ENCODE measurements at places on chromosomes 6 and 20.

DNA sequence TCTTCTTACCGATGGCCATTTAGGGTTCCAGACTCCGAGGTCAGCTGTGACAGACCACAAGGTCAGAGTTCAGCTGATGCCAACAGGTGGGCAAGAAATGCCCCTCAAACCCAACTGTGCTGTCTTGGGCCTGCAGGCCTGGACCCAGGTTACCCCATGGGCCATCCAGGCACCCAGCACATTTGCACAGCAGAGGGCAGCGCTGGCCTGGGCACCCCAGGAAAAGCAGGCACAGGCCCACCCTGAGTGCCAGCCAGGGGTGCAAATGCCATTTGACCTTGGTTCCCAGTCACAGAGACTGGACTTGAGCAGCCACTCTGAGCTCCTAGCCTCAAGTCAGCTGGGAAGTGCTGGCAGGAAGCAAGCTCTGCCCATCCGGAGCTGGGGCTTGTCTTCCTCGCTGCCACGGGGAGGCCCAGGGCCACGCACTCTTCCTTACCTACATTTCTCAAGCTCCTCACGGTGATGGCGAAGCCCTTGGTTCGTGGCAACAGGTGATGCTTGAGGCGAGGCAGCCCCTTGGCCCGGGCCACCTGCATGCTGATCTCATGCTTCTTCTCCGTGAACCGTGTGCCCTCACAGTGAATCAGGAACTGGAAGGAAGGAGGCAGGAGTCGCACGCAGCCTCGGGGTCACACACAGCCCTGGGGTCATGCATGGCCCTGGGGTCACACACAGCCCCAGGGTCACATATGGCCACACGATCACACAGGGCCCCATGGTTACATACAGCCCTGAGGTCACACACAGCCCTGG is 120.8 kb downstream of the AGPAT4 start:
- no peak for DNase-seq

- DNase-seq, result no peak
Measured at GRCh38 chr6:9136141-9136822, 700.9 kb upstream of the SLC35B3 start.

GRCh38 chr20:15814360-15814759 is 758.9 kb downstream of the KIF16B start:
- DNase-seq, result no peak

DNA sequence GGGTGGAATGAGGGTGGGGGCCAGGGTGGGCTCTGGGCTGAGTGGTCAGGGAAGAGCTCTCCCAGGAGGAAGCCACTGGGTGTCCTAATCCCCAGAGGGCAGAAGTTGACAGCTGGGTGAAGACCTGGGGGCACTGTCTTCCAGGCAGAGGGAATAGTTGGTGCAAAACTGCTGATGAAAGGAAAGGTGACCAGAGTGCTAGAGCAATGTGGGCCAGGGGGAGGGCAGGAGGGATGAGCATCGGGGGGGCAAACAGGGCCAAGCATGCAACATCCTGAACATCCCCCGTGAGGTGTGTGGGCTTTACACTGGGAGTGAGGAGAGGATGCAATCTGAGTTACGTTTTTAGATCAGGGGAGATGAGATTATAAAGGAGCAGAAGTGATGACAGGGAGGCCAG is 97.8 kb downstream of the NOL4L start:
- no peak for DNase-seq

DNA sequence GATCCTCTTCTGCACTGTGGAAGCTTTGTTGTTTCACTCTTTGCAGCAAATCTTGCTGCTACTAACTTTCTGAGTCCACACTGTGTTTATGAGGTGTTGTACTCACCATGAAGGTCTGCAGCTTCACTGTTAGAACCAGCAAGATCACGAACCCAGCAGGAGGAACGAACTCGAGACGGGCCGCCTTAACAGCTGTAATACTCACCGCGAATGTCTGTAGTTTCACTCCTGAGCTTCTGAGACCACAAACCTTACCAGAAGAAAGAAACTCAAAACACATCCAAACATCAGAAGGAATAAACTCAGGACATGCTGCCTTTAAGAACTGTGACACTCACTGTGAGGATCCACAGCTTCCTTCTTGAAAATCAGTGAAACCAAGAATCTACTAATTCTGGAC is 48.1 kb upstream of the MBOAT1 start:
- no peak for DNase-seq

- no peak for DNase-seq
Measured at GRCh38 chr6:53203483-53203882, 54.8 kb upstream of the GCM1 start.

- DNase-seq, result no peak
Measured at GRCh38 chr6:148104131-148104530, 238.5 kb upstream of the SASH1 start.

- DNase-seq, result peak; percentile 20
Measured at GRCh38 chr20:48739395-48740291, 88.2 kb downstream of the PREX1 start.

DNA sequence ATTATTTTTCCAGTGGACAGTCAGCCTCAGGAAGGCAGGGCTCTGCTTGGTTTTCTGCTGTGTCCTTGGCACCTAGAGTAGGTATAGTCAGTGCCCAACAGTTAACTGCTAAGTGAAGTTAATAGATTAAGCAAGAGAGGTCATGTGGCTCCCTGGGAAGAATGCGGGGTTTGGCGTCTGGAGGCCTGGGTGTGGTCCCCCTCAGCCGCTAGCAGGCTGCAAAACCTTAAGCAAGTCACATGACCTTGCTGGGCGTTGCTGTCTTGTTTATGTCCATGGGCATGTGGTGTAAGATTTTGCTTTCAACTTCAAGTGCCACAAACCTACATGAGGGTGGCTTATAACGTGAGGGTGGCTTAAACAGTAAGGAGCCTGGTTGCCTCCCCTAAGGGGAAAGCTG is 75.5 kb upstream of the SCP2D1 start:
- DNase-seq, result no peak

GRCh38 chr6:40387871-40388264 is 199.3 kb downstream of the LRFN2 start:
- DNase-seq, result no peak

GRCh38 chr20:24132246-24132645 is 143.7 kb upstream of the GGTLC1 start:
- no peak for DNase-seq

DNA sequence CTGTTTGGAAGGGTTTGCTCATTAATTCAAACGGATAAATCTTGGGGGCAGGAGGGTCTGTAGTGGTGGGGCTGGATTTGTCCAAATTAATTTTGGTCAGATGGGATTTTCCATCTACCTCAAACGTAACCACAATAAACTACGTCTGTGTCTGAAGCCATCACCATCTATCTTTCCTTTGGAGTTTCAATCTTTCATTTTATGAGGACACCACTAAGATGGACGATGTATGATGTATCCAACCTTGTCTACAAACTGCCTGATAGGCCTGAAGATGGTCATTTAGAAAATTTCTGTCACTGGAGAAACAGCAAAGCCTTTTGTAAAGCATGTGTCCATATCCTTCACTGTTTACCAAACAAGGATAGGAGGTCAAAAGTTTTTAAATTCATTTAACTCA is 138.6 kb upstream of the MARCKS start:
- no peak for DNase-seq

- DNase-seq, result no peak
Measured at GRCh38 chr6:31792761-31793171, 2.8 kb downstream of the VARS1 start.

- DNase-seq, result no peak
Measured at GRCh38 chr20:53866794-53867740, 203.3 kb downstream of the BCAS1 start.

DNA sequence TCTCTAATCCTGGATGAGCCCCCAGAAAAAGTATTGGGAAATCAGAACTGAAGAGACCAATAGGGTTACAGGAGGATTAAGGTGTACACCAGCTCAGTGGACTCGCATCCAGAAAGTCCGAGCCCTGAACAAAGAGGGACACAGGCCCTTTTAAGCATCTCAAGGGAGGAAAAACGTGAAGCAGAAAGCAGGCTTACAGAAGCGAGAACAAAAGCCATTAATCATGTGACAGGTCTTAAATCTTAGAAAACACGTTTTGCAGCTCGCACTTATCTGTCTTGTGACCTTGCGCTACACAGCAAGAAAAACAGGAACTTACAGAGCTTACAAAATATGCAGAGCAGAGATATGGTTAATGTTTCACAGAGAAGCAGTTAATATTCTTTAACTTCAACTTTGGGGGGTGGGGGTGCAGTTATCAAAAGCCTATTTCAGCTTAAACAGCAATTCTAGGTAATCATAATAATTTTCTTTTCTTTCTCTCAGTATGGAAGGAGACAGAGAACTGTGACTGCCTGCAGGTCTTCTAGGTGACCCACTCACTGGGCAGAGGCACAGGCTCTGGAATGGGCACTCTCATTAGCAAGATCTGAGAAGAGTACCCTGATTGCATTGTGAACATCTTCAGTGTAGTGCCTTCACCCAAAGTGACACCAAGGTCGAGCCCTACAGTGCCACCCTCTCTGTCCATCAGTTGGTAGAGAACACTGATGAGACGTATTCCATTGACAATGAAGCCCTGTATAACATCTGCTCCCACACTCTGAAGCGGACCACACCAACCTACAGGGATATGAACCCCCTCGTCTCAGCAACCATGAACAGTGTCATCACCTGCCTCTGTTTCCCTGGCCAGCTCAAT is 65.0 kb upstream of the MOCS1 start:
- no peak for DNase-seq

DNA sequence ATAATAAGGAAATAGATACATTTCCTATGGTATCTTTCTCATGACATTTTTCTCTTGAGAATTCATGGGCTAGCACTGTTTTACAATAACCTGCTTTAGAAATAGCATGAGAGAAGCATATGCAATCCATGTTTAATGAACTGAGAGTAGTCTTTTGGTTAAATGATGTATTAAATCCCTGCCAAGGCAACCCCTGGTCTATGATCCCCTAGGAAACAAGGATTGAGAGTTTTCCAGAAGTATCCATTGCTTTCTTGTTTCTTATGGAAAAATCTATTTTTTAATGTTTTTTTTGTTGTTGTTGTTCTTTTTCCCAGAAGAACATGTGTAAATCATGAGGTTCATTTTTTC is 390.5 kb upstream of the HSF2 start:
- no peak for DNase-seq

DNA sequence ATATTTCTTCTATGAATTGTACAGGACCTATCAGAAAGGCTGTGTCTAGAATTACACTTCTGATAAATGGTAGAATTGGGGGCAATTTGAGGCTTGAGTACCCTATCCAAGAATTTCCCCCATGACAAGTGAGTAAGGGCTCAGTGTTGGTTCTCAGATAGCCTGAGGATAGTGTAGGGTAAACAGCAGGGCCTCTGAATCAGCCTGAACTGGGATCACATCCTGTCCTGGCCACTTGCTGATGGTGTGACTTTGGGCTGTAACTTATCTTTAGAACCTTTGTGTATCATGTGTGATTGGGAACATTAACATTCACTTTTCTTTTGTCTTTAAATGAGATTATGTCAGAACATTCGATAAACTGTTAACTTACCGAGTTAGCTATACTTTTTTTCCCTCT is 151.0 kb downstream of the CLIC5 start:
- DNase-seq, result no peak

DNA sequence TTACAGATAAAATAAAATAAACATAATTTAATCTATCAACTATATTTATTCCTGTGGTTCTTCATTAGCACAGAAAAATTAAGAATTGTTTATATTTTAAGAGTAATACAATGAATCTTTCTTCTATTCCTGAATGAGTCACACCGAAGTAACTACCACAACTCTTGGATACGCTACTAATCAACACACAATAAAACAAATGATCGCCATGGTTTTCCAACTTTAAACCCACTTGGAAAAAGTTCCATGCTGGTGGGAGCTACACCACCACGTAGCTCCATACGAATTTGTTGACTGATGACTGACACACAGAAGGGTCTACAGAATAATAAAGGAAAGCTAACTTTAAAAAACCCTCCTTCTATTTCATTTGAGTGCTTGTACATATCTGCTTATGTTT is 135.8 kb upstream of the NEDD9 start:
- DNase-seq, result no peak

DNA sequence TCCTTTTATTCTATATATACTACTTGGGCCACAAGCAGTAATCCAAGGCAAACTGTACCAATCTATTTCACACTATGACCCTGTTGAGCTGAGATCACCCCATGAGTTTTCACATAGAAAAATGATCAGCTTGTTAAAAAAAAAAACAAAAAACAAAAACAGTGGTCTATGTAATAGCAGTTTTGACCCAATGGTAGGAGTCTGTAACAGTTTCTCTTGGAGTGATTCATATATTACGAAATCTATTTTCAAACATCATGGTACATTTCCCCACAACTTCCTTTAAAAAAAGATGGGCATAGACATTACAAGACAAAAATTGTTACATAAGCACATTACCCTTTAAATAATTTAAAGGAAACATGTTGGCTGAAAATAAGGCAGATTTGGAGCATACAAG is 78.1 kb downstream of the PRSS35 start:
- DNase-seq, result no peak

DNA sequence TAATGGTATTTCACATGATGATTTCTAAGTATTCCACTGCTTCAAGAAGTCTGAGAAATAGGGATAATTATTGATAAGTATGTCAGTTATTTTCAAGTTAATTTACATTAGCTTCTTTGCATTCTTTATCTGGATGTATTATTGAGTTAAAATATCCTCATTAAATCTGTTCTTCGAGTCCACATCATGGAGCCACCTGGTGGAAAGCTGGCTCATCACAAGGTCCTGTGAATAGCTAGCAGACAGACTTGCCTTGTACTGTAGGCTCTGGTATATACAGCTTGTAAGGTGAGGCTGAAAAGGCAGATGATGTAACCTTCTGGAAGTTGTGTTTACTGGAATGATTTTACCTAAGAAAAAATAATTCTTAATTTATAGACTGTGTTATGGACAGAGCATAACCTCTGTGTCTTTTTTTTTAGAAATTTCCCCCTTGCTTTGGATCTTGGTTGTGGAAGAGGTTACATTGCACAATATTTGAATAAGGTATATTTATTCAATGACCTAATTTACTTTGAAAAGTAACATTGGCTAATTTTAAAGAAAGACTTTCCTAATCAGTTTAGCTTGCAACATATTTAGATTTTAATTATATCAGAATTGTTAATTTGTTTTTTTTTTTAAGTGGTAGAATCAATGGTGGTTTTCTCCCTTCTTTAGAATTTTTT is 3.5 kb downstream of the NDUFAF5 start:
- no peak for DNase-seq

GRCh38 chr20:63404129-63405085 is 43.3 kb upstream of the CHRNA4 start:
- DNase-seq, result no peak

GRCh38 chr6:118641042-118641441 is 10.3 kb downstream of the CEP85L start:
- no peak for DNase-seq

DNA sequence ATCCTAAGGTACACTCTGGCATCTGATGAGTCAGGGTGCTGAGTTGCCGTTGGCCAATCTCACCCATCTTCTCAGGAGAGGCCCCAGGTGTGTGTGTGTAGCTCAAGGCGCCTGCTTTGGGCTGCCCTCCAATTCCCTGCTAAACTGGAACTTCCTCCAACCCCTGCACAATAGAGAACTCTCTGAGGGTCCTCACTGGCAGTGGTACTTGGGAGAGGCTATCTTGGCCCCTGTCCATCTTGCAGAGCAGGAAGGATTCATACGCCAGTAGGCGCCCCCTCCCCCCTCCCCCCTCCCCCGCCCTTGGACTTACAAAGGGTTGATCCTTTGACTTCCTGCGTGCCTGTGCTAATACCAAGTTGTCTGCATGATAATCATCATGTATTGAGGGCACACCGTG is 173.6 kb downstream of the SASH1 start:
- DNase-seq, result no peak

GRCh38 chr6:51887859-51888258 is 199.6 kb downstream of the PKHD1 start:
- no peak for DNase-seq

All from activated T-helper 1 cell treated with anti-CD3 and anti-CD28 coated beads, Interleukin-2, amount 50 U/mL, for 16 hours (primary cell).